ENCODE measurements at places on chromosomes 7 and 10. TPM values are rescaled to one million over a fixed set of nuclear protein-coding genes. Genes with fewer than 3 reads are reported as not detected.

SHH gene
- not detected for total RNA-seq

FAM25A gene
- not detected for total RNA-seq

TSPAN33 gene
- total RNA-seq = 1.3 TPM

OR2A42 gene
- total RNA-seq = not detected

MRC1 gene
- total RNA-seq = under 0.01 TPM

Data from smooth muscle cell of bladder (primary cell).